ENCODE measurements at places on chromosomes 13 and 19.

DNA sequence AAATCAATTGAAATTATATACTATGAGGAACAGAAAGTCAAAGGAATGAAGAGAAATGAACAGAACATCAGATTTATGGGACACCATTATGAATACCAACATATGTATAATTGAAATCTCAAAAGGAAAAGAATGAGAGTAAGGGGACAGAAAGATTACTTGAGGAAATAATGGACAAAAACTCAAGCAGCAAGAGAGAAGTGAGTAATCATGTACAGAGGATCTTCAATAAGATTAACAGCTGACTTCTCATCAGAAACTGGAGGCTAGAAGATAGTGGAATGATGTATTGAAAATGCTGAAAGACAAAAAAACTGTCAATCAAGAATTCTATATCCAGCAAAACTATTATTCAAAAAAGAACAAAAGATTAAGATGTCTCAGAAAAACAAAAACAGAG lies 10.4 kb downstream of the MTUS2 start:
- DNase-seq = no peak

GRCh38 chr19:15378534-15379082 lies 979 bp downstream of the AKAP8 start:
- peak; percentile 62 for DNase-seq

- no peak for DNase-seq
Measured at GRCh38 chr19:33444562-33445441, 71.3 kb downstream of the CEBPG start.

- DNase-seq = no peak
Measured at GRCh38 chr19:29040951-29041350, 172.0 kb downstream of the UQCRFS1 start.

GRCh38 chr13:50636007-50636704 lies 207.3 kb downstream of the DLEU7 start:
- no peak for DNase-seq

DNA sequence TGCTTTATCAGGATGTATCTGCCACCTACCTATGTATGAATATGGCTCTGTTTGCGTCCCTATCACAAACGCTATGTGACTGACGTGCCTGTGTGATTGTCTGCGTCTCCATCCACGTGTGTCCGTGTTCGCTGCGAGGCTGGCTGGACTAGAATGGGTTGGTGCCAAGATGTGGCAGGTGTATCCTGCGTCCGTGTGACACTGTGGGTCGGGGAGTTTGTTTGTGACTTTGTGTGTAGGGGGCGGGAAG lies 6.7 kb upstream of the HOOK2 start:
- no peak for DNase-seq

DNA sequence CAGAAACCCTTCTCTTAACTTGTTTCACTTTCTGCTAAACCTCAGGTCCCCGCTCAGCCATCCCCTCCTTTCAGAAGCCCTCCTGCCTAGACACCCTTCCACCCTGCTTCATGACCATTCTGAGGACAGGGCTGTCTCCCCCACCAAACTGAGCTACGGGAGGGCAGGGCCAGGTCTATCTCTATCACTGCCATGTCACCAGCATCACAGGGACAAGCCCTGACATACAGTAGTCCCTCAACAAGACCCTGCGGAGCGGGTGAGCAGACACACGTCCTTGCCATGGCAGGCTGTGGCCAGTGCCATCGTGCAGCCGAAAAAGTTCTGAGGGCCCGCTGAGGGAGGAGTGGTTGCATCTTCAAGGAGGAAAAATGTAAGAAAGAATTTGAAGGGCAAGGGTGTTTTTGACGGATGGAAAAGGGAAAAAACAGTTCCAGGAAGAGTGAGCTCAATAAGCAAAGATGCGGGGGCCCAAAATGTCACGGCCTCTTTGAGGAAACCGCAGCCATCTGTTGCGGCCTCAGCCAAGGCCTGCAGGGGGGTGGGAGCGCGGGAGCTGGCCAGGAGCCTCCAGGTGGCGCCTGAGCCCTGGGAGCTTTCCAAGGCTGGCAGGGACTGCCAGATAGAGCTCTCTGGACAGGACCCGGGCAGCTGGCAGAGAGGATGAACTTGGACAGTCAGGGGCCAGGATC lies 8.1 kb downstream of the PTGIR start:
- peak; percentile 90 for DNase-seq

DNA sequence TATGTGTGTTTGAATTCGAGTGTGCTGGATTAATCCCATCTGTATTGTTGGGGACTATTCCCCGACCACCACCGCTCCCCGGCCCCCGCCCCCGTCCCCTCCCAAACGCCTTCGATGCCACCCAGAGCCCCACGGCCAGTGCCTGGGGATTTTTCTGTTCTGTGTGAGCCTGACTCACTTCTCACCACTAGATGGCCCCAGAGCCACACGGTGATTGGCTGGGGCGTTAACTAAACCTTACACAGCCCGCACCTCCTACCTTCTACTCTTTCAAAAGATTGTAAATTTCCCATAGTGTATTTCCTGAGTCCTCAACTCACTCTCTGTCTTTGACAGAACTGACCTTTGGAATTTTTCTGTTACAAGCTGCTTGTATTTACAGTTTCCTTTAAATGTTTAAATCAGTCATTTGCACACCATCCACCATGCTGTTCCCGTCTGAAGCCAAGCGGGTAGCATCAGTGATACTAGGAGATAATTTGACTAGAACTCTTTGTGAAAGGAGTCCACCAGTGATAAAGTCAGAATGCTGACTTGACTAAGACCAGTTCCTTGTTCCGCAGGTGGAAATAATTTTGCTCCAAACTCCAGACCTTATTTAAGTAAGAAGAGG lies 61.4 kb downstream of the RFX2 start:
- peak; percentile 91 for DNase-seq

DNA sequence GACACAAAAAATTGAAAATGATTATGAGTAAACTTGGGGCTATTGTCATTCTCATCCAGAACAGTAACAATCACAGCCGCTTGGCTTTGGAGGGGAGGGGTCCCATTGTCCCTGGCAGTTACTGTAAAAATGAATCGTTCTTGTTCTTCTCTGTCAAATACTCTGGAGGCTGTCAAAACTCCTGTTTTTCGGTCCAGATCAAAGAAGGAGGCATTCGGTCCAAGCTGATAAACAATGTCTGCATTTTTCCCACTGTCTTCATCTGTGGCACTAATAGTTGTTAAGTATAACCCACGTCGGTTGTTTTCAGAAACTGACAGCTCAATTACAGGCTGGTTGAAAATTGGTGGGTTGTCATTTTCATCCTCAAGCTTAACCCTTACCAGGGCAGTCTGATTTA lies 3.4 kb downstream of the PCDH9 start:
- DNase-seq = no peak

- DNase-seq = peak; percentile 93
Measured at GRCh38 chr13:95552539-95553441, at the start of gene CLDN10. TSS of gene CLDN10 (plus strand) at chr13:95552720. CDS start at chr13:95552754, 34 bp downstream.

DNA sequence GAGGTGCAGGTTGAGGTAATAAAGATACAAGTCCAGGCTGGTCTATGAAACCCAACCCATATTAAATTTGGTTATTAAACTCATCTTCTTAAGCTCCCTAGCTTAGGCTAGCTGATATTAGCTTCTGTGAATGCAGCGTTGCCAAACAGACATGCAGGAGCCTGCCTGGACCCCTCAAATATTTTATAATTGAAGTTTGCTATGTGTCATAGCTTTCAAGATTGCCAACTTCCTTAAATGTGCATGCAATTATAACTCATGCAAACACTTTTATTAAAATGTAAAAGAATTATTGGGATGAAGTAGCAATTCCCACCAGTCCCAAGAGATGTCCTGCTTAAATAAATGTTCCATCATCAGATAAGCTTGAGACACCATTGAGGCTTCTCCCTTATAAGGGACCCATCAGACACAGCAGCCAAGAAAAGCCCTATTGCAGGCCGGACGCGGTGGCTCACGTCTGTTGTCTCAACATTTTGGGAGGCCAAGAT lies 51.3 kb downstream of the MBNL2 start:
- DNase-seq = no peak

- DNase-seq = peak; percentile 44
Measured at GRCh38 chr19:5534787-5535586, 32.8 kb downstream of the TINCR start.

DNA sequence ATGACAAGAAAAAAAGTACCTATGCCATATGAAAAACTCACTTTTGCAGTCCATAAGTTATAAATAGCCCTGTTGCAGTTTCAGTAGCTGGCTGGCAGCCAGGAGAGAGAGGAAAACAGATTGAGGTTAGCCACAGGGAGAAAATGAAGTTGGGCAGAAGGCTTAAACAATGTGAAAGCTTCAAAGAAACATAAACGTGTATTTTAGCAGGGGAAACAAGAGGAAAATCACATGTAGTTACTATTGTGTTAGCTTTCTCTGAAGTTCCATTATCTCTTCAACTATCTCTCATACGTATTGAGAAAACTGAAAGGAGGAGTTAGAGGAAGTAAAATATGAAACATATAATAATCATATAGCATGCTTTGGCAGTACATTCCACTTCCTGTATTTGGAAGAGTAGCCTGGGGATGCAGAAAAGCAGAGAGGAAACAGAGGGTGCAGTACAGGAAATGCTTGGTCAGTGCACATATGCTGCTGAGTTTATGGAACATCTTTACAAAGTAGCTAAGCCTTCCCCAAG lies 1551.1 kb downstream of the EFNB2 start:
- peak; percentile 8 for DNase-seq

DNA sequence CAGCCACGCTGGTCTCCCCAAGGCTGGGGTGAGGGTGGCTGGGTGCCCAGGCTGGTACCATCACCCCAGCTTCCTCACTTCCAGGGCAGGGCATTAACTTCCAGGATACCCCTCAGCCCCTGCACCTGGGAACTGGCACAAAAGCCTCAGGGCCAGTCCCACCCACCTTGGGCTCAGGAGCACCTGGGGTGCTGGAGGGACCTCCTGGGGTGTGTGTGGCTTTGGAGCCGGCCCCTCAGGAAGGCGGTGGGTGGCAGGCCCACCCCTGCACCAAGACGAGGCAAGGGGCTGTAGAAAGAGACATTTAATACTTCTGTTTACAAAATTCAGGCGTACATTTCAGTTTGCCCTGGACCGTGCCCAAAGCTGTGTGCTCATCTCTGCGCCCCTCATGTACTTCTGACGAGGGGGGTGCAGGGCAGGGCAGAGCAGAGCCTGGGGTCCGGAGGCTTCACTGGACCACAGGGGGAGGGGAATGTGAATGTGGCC lies 16.8 kb downstream of the MPND start:
- no peak for DNase-seq

DNA sequence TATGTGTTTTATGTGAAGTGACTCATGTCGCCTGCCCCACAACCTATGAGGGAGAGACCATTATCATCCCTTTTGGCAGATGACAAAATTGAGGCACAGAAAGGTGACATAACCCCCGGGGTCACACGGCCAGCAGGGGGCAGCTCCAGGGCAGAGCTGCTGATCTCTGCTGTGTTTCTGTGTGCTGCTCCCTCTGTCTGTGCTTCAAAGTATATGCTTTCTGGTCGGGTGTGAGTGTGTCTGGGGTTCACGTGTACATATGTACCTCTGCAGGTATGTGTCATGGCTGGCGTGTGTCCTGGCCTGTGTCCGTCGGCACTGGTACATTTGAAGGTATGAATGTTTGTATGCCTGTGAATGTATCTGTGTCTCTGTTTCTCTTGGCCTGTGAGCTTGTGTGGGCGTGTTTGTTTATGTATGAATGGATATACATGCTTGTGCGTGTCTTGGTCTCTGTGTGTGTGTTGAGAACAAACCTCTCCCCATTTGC lies 7.1 kb downstream of the LIPE start:
- peak; percentile 76 for DNase-seq

DNA sequence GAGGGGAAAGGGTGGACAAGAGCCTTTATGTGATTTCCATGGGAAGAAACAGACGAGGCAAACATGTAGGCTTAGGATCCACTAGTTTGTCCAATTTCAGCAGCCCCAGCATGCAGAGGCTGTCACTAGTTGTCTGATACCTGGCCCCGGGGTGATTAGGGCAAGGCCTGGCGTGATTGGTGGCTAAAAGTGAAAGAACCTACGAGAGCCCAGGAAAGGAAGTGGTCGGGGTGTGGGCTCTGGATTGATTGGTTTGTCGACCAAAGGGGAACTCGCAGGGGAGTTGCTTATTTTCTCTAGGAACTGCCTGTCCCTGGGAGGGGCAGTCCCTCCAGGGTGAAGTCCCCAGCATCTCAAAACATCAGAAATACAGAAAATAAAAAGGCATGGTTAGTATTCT lies 64.2 kb upstream of the UQCRFS1 start:
- DNase-seq = no peak

DNA sequence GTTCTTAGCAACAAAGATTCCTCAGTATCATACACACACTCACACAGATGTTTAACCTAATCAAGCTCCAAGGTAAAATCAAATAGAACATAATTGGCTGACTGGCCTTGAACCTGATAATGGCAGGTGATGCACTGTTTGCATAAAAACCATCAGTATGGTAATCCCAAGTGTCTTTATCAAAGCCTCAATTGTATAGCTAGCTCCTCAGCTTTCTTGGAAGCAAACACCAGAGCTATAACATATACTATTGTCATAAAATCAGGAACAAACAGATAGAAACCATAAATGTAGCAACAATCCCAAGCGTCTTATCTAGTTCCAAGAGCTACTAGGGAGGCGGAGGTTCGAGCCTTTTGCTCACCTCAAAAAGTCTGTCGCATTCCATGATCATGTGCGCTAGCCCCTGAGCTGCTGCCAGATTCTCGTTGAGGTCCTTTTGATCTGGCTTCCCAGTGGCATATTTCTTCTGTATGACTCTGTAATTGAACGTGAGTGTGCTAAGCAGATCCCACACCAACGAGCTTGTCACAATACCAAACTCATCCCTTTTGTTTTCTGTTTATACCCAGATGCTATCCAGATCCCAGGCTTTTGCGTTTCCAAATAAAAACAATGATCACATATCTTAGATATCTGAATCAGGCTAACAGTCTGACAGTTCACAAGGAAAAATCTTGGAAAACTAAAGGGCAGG lies 95.3 kb downstream of the KL start:
- DNase-seq = no peak

GRCh38 chr19:7519361-7520130 lies 2.9 kb upstream of the MCOLN1 start:
- no peak for DNase-seq

GRCh38 chr13:38705365-38705764 lies 18.5 kb downstream of the FREM2 start:
- DNase-seq = no peak

DNA sequence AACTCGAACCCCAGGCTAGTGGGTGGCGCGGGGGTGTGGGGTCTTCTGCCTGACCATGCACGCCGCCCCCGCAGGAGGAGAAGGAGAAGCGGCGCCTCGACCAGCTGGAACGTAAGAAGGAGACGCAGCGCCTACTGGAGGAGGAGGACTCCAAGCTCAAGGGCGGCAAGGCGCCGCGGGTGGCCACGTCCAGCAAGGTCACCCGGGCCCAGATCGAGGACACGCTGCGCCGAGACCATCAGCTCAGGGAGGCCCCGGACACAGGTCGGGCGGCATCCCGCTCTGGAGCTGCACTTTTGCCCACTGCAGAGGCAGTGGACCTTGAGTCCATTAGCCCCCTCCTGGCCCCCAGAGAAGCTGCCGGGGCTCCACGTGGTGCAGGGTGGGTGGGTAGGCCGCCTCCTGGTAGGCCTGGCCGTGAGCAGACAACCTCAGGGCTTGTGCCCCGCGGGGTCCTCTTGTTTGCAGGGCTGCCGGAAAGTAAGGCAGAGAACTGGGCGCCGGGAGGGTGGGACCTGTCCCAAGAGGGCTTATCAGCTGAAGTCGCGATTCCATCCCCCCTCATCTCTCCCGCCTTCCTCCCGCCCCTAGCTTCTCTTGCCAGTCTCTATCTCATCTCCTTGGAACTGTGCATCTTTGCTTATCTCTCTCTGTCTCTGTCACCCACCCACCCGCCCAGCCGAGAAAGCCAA lies 9.9 kb downstream of the CCDC124 start:
- no peak for DNase-seq

GRCh38 chr13:113423520-113424163 lies 29.6 kb downstream of the ADPRHL1 start:
- no peak for DNase-seq

- DNase-seq = peak; percentile 95
Measured at GRCh38 chr19:10654610-10655456, 687 bp downstream of the ILF3 start.
